ENCODE measurements at places on chromosomes 13 and 19.

- DNase-seq: no peak
Measured at GRCh38 chr19:11050323-11051114, 38.7 kb upstream of the LDLR start.

GRCh38 chr13:69124996-69125395, 982.6 kb upstream of the ATXN8OS start:
- DNase-seq: no peak

DNA sequence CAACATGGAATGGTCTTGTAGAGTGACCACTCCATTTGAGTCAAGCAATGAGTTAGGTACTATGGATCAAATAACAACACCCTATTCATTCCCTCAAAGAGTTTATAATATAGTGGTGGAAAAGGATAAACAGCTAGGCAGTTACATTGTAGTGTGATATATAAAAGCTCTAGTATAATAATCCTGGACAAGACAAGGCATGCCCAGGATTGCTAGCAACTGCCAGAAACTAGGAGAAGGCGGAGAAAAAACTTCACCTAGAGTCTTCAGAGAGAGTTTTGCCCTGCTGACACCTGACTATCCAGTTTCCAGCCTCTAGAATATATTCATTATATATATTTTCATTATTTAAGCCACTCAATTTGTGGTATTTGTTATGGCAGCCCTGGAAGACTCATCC, 530.6 kb downstream of the KLF12 start:
- no peak for DNase-seq

- no peak for DNase-seq
Measured at GRCh38 chr19:28326746-28327145, 886.2 kb downstream of the UQCRFS1 start.

DNA sequence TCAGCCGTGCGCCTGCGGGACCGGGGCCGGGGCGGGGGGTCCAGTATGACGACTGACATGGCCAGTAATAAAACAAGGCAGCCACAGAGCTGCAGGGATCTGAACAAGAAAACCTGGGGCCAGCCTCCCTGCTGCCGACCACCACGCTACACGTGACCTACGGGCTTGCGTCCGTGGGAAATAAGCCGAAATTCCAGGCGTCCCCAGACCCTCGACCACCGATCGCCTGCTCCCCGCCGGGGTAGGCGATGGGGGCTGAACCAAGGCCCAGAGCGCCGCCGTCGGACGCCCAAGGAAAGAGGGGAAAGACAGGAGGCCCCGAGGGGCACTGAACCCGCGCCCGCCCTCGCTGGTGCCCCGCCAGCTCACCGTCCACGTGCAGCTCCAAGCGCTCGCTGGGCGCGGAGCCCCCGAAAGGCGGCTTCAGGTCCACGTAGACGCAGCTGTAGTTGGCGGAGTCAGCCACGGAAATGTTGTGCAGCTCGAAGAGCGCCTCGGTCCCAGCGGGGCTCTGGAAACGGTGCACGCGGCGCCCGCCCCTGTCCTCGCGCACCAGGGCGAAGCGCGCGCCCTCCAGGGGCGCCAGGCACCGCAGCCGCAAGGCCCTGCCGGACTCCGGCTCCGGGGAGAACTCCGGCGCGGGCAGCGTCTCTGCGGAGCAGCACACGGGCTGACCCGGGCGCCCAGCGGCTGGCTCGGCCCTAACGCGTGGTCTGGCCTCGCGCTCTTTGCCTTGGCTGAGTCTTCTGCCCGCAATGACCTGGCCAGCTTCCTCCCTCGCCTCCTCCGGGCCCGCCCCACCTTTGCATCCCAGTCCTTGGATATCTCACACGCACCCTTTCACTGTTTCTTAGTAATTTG, 3.1 kb downstream of the A1BG start:
- DNase-seq: no peak

GRCh38 chr13:37645181-37645740, 46.7 kb upstream of the POSTN start:
- DNase-seq: no peak
